ENCODE measurements at places on chromosomes 7 and 10.

- no peak for DNase-seq
These were observed 19.0 kb downstream of the TES start for GRCh38 chr7:116229366-116229765.

GRCh38 chr10:101301111-101301731, 52.7 kb upstream of the BTRC start:
- no peak for DNase-seq

DNA sequence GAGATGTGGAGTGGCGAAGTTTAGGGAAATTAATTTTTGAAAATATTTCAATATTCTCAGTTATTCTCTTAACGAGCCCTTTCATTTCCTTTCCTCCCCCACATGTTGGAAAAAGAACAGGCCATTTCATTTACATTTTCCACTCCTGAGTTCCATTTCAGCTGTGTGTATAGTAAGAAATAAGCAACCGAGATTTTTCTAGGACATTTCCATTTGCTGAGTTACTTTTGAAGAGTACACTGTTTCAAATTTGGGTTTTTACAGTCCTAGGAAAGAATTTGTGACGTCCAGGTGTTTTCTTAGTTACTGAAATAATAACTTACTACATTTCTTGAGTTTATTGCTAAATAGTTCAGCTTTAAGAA, 1.2 kb downstream of the SEPTIN7 start:
- DNase-seq: no peak

- no peak for DNase-seq
These were observed 82.8 kb upstream of the TNS3 start for GRCh38 chr7:47664650-47665195.

DNA sequence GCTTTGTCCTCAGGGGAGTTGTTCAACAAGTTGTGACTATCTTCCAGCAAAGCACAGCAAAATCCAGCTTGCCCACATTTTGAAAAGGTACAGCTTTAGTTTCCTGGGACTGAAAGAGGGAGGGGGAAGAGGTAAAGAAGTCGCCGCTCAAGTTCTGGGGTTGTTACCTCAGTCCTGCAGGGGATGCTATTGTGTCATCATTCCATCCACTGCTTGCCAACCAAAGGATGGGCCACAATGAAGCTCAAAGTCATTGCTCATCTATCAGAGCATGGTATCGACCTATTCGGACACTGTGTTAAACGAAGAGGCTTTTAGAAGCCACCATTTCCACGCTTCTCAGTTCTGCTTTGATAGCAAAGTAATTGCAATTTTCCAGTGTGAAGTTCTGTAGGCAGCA, 34.3 kb downstream of the NPY start:
- no peak for DNase-seq

DNA sequence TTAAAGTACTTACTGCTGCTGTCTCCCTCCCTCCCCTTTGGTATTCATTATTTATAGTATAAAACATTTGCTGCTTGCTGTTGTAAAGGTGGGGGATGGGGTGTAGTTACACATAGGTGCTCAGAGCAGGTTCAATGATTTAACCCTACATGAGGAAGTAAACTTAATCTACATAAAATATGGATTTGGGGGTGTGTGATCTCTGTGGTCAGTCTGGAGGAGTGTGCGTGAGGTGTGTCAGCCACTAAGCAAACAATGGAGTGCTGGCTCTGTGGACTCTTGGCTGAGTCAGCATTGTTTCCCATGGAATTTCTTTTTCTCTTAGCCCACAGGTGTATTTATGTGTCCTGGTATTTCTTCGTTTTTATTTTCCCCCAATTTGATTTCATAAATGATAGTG, 133.9 kb downstream of the AUTS2 start:
- no peak for DNase-seq

DNA sequence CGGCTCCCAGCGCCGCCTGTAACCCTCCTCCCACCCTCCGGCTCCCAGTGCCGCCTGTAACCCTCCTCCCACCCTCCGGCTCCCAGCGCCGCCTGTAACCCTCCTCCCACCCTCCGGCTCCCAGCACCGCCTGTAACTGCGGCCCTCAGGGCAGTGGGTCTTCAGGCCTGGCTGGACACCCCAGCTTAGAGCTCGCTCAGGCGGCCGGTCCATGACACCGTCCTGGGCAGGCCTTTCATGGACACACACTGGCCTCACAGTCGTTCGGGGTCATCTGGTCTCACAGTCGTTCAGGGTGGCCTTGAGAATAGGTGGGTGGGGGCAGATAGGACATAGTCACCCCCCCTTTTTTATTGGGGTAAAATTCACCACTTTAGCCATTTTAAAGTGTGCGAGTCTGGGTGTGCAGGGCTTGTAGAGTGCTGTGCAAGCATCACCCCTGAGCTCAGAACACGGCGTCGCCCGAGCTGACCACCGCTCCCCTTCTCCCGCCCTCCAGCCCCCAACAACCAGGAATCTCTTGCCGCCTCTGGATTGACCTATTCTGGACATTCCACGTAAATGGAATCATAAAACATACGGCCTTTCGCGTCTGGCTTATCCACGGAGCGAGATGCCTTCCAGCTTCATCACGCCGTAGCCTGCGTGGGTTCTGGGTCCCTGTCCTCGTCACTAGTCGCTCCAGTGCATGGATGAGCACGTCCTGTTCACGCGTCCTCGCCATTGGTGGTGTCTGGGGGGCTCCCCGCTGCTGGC, 41.1 kb upstream of the CFAP46 start:
- DNase-seq: no peak

- no peak for DNase-seq
These were observed 24.0 kb upstream of the ERCC6 start for GRCh38 chr10:49562893-49563292.

DNA sequence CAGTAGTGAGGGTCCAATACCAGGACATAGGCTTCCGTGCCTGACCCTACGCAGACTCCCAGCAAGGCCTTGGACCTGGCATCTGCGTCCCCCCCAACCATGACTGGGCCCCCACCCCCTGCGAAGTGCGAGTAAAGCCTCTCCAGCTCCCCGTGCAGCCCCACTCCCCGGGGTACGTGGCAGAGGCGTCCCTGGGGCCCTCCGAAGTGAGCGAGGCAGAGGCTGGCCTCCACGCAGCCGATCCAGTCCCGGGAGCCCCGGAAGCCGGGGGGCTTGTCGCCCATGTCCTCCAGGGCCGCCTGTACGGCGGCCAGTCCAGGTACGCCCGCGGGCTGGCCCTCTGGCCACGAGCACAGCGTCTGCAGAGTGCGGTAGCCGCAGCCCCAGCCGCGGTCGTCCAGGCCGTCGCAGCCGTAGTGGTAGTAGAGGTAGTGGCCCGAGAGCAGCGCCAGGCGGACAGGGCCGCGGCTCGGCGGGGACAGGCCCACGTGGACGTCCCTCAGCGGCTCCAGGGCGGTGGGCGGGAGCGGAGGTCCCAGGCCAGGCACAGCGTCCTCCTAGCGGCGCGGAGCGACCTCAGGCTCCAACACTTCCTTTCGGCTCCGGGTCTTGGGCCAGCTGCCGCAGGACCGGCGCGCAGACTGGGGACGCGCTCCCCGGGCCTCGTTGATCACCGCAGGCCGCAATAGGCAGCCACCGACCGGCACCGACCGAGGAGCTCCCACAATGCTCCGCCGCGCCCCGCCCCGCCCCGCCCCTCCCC, at the start of gene UFSP1:
TSS of gene UFSP1 (minus strand) at position 728 of the 763 bp plus-strand sequence. CDS start at position 284, 444 bp downstream.
- DNase-seq: no peak

GRCh38 chr7:4665661-4666060, 16.4 kb upstream of the FOXK1 start:
- no peak for DNase-seq

Measured in stimulated activated CD8-positive, alpha-beta memory T cell treated with anti-CD3 and anti-CD28 coated beads, Interleukin-7, amount 100 ng/mL, for 4 hours (primary cell).